Activated T-helper 1 cell treated with anti-CD3 and anti-CD28 coated beads, Interleukin-2, amount 50 U/mL, for 16 hours (primary cell): ENCODE measurements at places on chromosomes 16 and 17.

DNA sequence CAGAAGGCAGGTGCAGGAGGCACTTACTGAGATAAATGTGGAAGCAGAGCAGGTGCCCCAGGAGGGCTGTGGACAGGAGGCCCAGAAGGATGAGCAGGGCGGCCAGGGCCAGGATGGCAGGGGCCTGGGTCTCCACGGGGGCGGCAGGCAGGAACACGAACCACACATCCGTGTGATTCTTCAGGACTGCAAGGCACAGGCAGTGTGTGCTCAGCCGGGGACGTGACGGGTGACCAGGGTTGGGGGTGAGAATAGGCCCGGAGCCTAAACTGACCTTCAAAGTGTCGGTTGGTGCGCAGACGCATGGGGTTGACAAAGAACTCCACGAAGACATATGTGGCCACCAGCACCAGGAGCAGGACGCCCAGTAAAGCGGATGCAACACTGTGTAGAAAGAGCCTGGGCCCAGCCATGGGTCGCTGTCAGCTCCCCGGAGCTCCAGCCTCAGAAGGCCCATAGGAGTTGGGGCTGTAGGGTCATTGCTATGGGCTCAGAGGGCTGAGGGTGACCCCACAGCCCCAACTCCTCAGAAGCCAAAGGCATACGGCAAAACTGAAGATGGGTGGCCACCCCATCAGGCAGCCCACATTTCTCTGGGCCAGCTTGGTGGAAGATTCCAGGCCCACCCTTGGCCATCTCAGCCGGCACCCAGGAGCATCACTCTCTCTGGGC, 5.4 kb upstream of the TPPP3 start:
- no peak for DNase-seq

GRCh38 chr16:832652-833336, 32.3 kb upstream of the GNG13 start:
- no peak for DNase-seq

- no peak for DNase-seq
Measured at GRCh38 chr17:81251094-81251708, 12.1 kb downstream of the NDUFAF8 start.

- DNase-seq: no peak
Measured at GRCh38 chr17:51389875-51390274, 129.5 kb downstream of the UTP18 start.

- DNase-seq: no peak
Measured at GRCh38 chr16:69194488-69194887, 7.5 kb downstream of the SNTB2 start.

- DNase-seq: no peak
Measured at GRCh38 chr17:63445571-63445953, 544 bp downstream of the CYB561 start.

GRCh38 chr17:63838631-63839171, 3.8 kb downstream of the SMARCD2 start:
- no peak for DNase-seq

GRCh38 chr17:4009186-4009785, 45.0 kb upstream of the ATP2A3 start:
- no peak for DNase-seq

- no peak for DNase-seq
Measured at GRCh38 chr17:50105811-50106210, 10.7 kb downstream of the PDK2 start.

DNA sequence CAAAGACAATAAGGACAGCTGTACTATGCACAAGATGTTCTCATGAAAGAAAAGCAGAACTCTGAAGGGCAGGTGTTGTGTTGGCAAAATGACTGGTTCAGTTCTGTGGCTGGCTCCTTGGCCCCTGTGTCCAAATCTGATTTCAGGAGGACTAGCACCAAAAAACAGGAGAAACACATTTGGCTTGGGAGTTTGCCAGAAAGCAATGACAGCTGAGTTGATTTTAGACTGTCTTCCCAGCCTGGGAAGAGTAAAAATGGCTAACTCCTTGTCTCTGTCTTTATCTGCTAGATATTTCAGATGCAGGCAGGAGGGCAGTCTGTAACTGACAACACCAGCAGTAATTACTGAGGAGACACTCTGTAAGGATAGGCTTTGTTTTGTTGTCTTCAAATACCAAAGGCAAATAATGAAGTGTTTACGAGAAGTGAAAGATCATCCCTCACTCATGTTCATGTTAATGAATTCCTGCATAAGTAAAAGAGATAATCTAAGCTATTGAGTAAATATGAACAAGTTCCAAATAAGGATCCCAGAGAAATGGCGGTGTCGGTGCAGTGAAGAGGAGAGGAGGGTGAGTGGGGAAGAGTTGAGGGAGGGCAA, 989.0 kb downstream of the CDH11 start:
- no peak for DNase-seq

GRCh38 chr17:9241371-9241712, 220.0 kb downstream of the NTN1 start:
- no peak for DNase-seq

GRCh38 chr17:62870030-62870541, 62.0 kb upstream of the MARCHF10 start:
- no peak for DNase-seq

GRCh38 chr16:303760-304505, 21.0 kb downstream of the PDIA2 start:
- no peak for DNase-seq

DNA sequence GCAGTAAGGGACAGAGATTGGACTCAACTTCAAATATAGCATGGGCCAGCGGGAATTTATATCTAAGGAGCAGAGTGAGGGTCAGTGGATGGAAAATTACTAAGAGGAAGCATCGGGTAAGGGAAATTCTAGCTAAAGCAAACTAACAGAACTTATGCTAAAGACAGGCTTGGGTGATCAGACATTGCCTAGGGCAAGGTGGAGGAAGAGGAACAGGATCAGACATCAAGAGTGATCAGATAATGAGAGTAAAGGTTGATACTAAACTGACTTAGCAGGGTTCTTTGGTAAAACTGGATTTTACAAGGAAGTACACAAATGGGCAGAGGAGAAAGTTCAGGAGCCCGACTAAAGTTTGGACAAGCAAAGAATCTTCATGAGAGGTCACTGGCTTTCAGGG, 86.3 kb upstream of the TOM1L1 start:
- no peak for DNase-seq

- DNase-seq: no peak
Measured at GRCh38 chr17:2213291-2213960, 90.2 kb downstream of the SMG6 start.

DNA sequence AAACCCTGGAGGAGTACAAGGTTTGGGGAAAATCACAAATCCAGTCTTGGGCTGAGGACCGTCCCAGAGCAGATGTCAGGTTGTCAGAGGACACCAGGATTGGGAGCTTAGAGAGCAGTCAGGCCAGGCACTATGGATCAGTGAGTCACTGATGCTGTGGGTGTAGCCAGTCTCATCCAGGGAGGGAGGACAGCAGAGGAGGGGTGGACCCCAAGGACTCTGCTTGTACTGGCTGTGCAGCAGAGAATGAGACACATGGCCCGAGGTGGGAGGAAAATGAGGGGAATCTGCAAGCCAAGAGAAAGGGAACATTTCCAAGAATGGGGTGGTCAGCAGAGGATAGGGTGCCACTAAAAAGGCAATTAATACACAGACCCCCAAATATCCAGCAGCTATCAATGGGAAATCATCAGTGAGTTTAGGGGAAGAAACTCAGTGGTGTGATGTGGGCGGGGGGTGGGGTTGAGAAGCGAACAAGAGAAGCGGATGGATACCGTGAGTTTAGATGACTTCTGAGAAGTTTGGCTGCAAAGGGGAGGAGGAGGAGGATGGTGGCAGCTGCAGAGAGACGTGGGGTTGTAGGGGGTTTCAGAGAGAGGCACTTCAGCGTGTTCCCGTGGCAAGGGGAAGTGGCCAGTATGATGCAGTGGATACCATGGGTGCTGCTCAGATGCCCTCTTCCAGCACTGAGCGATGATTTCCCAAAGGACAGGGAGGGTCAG, 43.9 kb downstream of the ARHGAP27 start:
- DNase-seq: no peak

- no peak for DNase-seq
Measured at GRCh38 chr16:67519242-67519641, 9.4 kb upstream of the RIPOR1 start.

GRCh38 chr16:67301080-67301782, 21.9 kb downstream of the PLEKHG4 start:
- DNase-seq: no peak

DNA sequence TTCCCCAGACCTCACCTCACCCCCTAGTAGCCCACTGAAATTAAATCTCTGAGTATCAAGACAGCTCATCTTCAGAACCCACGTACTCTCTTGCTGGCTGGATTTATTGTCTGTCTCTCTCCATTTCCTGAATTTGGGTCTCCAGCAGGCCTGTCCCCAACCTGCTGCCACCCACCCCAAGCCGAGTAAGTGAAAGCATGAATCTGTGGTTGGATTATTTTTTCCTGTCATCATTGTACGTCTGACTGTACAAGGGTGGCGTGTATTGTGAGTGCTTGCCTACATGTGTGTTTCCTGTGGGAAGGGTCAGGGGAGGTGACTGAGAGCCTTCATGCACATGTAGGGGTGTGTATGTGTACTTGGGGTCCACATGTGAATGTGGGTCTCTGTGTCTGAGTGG, 5.4 kb downstream of the TNP2 start:
- no peak for DNase-seq

- no peak for DNase-seq
Measured at GRCh38 chr16:84055366-84055765, 12.8 kb upstream of the SLC38A8 start.

DNA sequence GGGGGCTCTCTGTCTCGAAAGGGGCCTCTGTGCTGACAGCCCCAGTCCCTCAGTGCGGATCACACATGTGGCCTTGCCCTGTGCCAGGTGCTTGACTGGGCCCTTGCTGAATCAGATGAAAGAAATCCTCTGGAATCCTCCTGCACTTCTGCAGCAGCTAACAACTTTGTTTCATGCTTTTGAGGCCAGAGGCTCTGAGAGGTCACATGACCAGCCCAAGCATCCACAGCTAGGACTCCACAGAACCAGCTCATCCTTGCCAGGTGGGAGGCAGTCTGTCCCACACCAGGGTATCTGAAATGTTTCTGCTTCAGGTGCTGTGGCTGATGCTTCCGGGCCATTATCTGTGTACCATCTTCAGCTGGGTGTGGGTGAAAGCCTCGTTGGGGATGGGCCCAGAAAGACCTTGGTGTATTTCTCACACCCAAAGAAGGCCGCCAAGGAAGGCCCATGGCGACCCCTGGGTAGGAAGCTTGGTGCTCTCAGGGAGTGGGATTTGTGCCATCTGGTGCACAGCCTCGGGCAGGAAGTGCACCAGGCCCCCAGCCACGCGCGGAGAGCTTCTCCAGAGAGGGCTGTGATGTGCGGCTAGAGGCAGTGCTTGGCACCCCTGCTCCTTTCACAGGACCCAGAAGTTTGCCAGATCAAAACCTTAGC, 143.8 kb downstream of the CLEC16A start:
- DNase-seq: no peak

GRCh38 chr17:42543190-42544079, 7.4 kb downstream of the NAGLU start:
- no peak for DNase-seq

GRCh38 chr17:10879190-10879836, 41.4 kb upstream of the PIRT start:
- DNase-seq: no peak

DNA sequence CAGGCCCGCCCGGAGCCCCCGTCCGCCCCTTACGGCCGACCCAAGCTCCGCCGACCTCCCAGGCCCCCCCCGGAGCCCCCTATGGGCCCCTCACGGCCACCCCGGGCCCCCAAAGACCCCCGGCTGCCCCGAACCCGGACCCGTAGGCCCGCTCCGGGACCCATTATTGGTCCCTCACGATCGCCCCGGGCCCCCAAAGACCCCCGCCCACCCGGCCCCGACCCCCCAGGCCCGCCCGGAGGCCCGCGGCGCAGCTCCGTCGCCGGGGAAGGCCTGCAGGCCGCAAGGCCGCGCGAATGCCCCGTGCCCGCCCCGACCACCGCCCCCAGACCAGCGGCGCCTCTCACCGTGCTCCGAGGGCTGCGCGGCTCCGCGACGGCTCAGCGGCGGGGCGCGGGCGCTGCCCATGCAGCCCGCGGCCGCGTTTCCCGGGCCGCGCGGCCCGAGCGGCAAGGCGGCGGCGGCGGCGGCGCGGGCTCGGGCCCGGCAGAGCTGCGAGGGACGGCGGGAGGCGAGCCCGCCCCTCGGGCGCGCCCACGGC, 393 bp downstream of the ANKRD11 start:
- no peak for DNase-seq

DNA sequence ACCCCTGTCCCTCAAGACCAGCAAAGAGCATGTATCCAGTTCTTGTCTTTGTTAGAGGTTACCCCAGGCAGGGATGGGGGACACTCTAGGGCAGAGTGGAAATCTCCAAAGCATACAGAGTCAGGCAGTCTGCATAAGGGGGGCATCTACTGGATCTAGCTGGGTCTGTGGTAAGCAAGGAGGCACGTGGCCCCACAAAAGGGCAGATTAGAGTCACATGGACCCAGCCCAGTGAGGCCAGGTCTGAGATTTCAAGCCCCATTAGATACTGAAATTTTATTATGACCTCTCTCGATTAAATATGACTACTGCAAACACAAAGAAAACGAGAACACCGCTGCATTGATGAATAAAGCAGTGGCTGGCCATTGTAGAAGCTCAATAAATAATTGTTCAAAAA, 1.6 kb upstream of the GPR139 start:
- no peak for DNase-seq

GRCh38 chr17:74957935-74958740, 14.4 kb downstream of the HID1 start:
- DNase-seq: peak; percentile 68

- DNase-seq: no peak
Measured at GRCh38 chr17:43530288-43531081, 15.7 kb downstream of the ETV4 start.

DNA sequence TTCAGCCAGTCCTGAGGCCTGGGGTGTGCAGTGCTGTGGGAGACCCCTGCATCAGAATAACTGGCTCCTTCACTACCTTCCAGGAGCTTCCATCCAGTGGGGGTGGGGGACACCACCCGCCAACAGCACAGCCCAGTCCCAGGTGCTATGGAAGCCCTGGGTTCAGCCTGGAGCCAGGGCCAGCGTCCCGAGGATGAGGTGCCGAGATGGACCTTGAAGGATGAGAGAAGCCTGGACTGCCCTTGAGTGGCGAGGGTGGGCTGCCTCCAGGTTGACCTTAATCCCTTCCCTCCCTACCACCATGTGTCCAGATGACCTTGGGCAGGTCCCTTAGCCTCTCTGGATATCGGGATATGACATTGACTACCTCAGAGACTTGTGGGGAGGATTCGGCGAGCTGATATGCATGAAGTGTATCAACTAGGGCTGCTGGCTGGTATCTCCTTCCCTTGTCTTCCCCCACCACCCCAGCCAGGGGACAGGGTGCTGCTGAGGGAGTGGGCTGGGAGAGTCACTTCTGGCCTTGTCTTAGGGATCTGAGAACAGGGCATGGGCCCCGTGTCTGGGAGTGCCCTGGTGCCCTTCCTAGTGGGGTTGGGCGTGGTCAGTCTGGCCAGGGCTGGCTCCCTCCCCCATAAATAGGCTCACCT, 14.2 kb upstream of the LASP1NB start:
- no peak for DNase-seq
